Naive thymus-derived CD4-positive, alpha-beta T cell (primary cell): ENCODE measurements at places on chromosomes 4 and X. TPM values are rescaled to one million over a fixed set of nuclear protein-coding genes. Genes with fewer than 3 reads are reported as not detected.

DNA sequence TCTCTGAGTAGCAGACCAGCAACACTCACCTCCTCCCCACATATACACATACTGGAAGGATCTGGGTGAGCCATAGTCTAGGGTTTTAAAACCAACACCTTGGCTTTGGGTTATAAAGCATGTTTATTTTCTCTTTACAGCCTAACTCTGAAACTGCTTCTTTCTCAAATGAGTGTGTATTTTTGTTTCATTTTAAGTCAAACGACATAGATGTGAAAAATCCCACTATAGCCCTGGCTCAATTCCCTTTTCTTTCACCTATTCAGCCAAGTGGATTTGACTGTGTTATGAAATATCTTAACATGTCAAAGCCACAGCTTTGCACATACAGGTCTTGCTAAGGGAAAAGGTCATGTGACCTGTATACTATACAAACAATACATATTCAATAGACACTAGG is 13.8 kb downstream of the NEXMIF start:
- no peaks in the 10 kb centered on the region for H3K36me3 ChIP-seq
- DNase-seq, result no peak
- no peak overlapping the region for H3K27ac ChIP-seq
- no peak overlapping the region for H3K4me3 ChIP-seq
- no peaks in the 10 kb centered on the region for H3K4me1 ChIP-seq

Gene RTL3
- total RNA-seq, result not detected in 2 replicates

DNA sequence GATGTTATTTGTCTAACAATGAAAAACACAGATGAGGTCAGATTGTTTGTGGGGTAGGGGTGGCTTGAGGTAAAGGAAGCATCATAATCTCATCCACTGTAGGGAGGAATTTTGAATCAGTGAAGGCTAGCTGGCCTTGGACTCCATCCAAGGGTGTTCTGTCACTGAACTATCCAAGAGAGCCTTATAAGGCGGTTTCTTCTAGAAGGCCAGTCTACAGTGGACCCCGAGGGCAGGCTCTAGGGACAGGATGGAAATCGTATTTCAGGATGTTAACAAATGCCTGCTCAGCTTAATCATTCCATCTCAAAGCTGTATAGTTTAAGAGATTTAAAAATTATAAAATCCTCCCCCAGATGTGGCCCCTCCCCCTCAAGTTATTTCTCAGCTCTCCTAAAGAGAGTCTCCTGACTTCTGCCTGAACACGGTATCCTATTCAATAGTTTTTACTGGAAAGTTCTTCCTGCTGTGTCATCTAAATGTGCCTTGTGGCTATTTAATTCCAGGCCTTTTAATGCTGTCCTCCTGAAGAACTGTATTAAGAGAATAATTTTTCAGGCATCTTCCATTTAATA is 8.0 kb downstream of the IGFBP7 start:
- H3K4me1 ChIP-seq, result no peaks in the 10 kb centered on the region
- H3K36me3 ChIP-seq, result no peaks in the 10 kb centered on the region
- no peaks in the 10 kb centered on the region for H3K27me3 ChIP-seq
- H3K27ac ChIP-seq, result no peak overlapping the region
- DNase-seq, result no peak

DNA sequence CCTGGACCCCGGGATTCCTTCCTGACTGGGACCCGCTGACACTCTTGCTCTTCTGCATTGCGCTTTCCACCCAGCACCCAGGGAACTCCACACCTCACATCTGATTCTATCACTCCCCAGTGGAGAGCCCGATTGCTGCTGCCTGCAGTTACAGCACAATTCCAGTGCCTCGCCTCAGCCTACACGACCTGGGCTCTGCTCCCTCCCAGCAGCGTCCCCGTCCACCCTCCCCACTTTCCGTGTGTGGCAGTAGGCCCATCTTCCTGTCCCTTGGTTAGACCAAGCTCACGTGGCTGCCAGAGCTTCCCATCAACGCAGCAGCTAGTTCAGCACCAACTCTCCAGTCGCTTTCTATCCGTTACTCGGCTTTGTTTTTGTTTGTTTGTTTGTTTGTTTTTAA is 66.6 kb upstream of the SORBS2 start:
- H3K36me3 ChIP-seq, result no peaks in the 10 kb centered on the region
- H3K4me3 ChIP-seq, result no peak overlapping the region
- H3K27me3 ChIP-seq, result peaks cover 6% of the 10 kb centered on the region
- H3K4me1 ChIP-seq, result no peaks in the 10 kb centered on the region
